ENCODE measurements at places on chromosomes 1 and 21.

DNA sequence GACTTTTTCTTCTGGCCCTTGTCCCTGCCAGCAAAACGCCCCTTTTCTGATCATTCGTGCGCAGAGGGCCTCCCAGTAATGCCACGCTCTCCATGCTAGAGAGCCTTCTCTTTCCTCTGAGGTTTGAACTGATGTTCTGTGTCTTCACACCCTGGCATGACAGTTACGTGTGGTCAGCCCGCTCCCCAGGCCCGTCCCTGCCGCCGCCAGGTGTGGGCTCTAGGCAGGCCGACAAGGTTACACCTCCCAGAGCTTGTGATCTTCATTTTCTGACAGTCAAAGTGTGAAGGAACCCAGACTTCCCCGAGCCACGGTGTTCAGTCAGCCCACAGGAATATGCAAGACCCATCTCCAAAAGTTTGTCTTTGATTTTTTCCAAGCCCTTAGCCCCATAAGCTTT lies 265.6 kb downstream of the TM2D1 start:
- H3K4me1 ChIP-seq, result no peaks in the 10 kb centered on the region
- no peak overlapping the region for H3K4me3 ChIP-seq
- H3K36me3 ChIP-seq, result no peaks in the 10 kb centered on the region
- no peak overlapping the region for H3K27ac ChIP-seq

- no peaks in the 10 kb centered on the region for H3K4me1 ChIP-seq
- no peaks in the 10 kb centered on the region for H3K27me3 ChIP-seq
- no peak overlapping the region for H3K27ac ChIP-seq
Measured at GRCh38 chr1:29975036-29975694, 738.8 kb downstream of the PTPRU start.

GRCh38 chr1:173857363-173857917 lies 10.3 kb downstream of the GAS5 start:
- no peaks in the 10 kb centered on the region for H3K4me1 ChIP-seq
- H3K36me3 ChIP-seq, result peaks cover 10% of the 10 kb centered on the region
- no peak overlapping the region for H3K27ac ChIP-seq

GRCh38 chr1:214638997-214639396 lies 36.0 kb downstream of the CENPF start:
- H3K27me3 ChIP-seq, result no peaks in the 10 kb centered on the region
- no peak overlapping the region for H3K27ac ChIP-seq
- peaks cover 4% of the 10 kb centered on the region for H3K36me3 ChIP-seq
- no peak for DNase-seq

DNA sequence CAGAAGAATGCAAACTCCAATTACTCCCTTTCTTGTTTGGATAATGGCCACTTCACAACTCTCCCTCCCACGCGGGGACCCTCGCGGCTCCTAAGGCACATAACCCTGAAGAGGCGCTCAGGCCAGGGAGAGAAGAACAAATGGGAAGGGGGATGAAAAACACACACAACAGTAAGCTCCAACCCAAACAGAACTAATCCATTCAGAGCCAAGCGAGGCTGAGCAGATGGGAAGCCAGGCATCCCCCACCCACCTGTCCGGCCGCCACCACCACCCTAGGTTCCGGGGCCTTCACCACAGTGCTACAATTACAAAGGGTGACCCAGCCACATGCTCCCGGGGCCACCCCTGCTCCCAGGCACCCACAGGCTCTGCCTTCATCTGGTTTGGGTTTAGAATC lies 101.5 kb downstream of the MRPL37 start:
- H3K4me1 ChIP-seq, result no peaks in the 10 kb centered on the region

DNA sequence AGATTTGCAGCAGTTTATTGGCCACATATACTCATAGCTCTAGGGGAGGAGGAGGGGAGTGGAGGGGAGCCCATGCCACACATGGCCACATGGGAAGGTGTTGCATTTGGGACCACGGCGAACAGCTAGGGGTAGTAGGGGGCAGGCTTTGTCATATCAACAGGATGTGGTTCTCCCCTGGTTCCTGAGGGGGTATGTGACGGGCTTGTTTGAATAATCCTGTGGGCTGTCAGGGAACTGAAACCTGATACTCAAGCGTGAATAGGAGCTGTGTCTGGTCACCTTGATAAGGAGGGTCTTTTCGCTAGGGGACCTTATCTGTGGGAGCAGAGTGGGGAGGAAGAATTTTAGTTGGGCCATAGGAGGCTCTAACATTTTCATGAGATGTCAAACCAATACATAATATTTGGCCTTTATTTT lies 264.7 kb downstream of the CTH start:
- no peak overlapping the region for H3K27ac ChIP-seq
- no peak for DNase-seq
- H3K4me3 ChIP-seq, result no peak overlapping the region
- no peaks in the 10 kb centered on the region for H3K27me3 ChIP-seq
- H3K36me3 ChIP-seq, result no peaks in the 10 kb centered on the region

GRCh38 chr1:56929492-56929891 lies 36.3 kb downstream of the C8B start:
- no peaks in the 10 kb centered on the region for H3K27me3 ChIP-seq
- no peaks in the 10 kb centered on the region for H3K4me1 ChIP-seq
- H3K27ac ChIP-seq, result no peak overlapping the region
- H3K4me3 ChIP-seq, result no peak overlapping the region
- no peak for DNase-seq
- H3K36me3 ChIP-seq, result no peaks in the 10 kb centered on the region

GRCh38 chr1:113660088-113660487 lies 99.2 kb downstream of the PHTF1 start:
- H3K27ac ChIP-seq, result no peak overlapping the region
- H3K36me3 ChIP-seq, result no peaks in the 10 kb centered on the region
- DNase-seq, result no peak
- no peaks in the 10 kb centered on the region for H3K4me1 ChIP-seq
- H3K27me3 ChIP-seq, result no peaks in the 10 kb centered on the region

- no peak for DNase-seq
- H3K27ac ChIP-seq, result peak within 1 kb of the TSS; percentile 90
- H3K27me3 ChIP-seq, result no peaks in the 10 kb centered on the region
- H3K4me3 ChIP-seq, result peak within 1 kb of the TSS; percentile 88
Measured at GRCh38 chr1:6785318-6785727, at the start of gene CAMTA1. Gene CAMTA1 (plus strand): TSS chr1:6785454. CDS start chr1:6785531, 77 bp downstream.

DNA sequence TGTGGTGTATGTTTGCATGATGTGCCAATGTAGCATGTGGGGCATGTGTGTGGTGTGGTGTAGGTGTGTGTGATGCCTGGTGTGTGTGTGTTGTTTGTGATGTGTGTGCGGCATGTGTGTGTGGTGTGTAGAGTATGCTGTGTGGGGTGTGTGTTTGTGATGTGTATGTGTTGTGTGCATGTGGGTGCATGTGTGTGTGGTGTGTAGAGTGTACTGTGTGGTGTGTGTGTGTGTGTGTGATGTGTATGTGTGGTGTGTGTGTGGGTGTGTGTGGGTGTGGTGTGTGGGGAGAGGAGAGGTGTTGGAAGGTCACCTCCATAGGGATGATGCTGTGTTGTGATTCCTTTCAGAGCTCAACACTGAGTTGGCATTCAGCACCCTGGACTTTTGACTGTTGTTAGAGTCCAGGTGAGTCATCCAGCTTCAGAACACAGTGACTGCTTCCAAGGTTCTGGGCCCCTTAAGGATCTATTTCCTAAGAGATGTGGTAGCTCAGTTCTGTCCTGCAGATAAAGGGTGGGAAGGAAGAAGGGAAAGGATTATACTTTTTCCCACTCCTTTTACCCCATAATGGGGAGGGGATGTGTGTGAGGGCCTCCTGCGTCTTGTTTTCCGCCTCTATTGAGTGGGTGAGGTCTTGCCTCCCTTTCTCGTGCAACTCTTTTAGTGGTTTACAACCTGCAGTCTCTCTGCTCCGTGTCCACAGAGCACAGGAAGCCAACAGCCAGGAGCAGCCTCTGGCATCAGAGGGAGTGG lies 47.6 kb downstream of the RHOU start:
- H3K36me3 ChIP-seq, result no peaks in the 10 kb centered on the region
- no peaks in the 10 kb centered on the region for H3K4me1 ChIP-seq
- H3K4me3 ChIP-seq, result no peak overlapping the region

DNA sequence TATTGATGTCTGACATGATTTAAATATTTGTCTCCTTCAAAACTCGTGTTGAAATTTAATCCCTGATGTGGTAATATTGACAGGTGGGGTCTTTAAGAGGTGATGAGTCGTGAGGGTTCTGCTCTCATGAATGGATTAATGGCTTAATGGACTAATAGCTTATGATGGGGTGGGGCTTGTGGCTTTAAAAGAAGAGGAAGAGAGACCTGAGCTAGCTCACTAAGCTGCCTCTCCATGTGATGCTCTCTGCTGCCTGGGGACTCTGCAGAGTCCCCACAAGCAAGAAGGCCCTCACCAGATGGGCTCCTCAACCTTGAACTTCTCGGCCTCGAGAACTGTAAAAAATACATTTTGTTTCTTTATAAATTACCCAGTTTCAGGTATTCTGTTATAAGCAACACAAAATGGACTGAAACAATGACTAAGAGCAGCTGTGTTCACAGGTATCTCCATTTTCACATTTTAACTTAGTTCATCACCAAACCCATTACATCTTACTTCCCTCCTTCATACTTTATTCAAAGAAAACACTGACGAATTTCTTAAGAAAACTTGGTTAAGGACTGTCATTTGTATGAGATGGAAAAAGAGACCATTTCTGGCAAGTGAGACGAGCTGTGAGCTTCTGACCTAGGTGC lies 12.1 kb upstream of the AIM2 start:
- H3K27me3 ChIP-seq, result 0 out of 2 replicates have a peak, but pooled peaks cover 2% of the 10 kb centered on the region
- no peak overlapping the region for H3K4me3 ChIP-seq
- H3K36me3 ChIP-seq, result no peaks in the 10 kb centered on the region
- no peaks in the 10 kb centered on the region for H3K4me1 ChIP-seq

GRCh38 chr1:212700223-212700891 lies 717 bp upstream of the BATF3 start:
- H3K27ac ChIP-seq, result no peak overlapping the region
- no peaks in the 10 kb centered on the region for H3K36me3 ChIP-seq
- H3K27me3 ChIP-seq, result no peaks in the 10 kb centered on the region

GRCh38 chr21:42081138-42081537 lies 10.0 kb downstream of the UMODL1 start:
- no peaks in the 10 kb centered on the region for H3K27me3 ChIP-seq
- no peaks in the 10 kb centered on the region for H3K36me3 ChIP-seq
- no peak overlapping the region for H3K27ac ChIP-seq
- H3K4me3 ChIP-seq, result no peak overlapping the region
- peaks cover 27% of the 10 kb centered on the region for H3K4me1 ChIP-seq

DNA sequence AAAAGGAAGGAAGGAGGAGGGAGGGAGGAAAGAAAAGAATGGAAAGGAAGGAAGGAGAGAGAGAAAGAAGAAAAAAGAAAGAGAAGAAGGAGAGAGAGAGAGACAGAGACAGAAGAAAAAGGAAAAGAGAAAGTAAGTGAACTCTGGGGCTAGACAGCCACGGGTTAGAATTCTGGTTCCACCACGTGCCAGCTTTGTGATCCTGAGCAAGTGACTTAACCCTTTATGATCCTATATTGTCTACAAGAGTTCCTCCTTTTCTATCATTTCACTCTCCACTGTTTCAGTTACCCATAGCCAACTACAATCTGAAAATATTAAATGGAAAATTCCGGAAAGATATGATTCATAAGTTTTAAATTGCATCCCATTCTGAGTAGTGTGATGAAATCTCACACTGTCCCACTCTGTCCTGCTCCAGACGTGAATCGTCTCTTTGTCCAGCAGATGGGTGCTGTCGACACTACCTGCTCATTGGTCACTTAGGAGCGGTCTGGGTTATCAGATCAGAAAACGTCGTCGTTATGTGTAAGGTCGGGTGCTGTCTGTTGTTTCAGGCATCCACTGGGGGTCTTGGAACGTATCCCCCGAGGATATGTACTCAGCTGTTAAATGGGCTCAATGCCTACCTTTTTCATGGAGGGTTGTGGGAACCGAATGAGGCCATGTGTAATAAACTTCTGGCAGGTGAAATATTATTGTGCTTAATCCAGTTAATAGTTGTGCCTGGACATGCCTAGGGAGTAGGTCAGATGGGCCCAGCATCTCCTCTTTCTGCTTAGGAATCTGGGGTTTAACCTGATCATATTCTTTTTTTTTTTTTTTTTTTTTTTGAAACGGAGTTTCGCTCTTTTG lies 19.1 kb downstream of the TMEM51 start:
- no peaks in the 10 kb centered on the region for H3K27me3 ChIP-seq
- no peak for DNase-seq
- H3K4me1 ChIP-seq, result peaks cover 42% of the 10 kb centered on the region
- H3K4me3 ChIP-seq, result no peak overlapping the region
- no peak overlapping the region for H3K27ac ChIP-seq
- no peaks in the 10 kb centered on the region for H3K36me3 ChIP-seq

GRCh38 chr1:71666609-71667008 lies 585.8 kb upstream of the ZRANB2 start:
- no peak overlapping the region for H3K27ac ChIP-seq
- DNase-seq, result no peak
- H3K4me3 ChIP-seq, result no peak overlapping the region
- no peaks in the 10 kb centered on the region for H3K4me1 ChIP-seq
